ENCODE measurements at places on chromosomes 2 and 18.

- DNase-seq: no peak
Observed at GRCh38 chr18:61199171-61199848, 133.9 kb upstream of the CDH20 start.

DNA sequence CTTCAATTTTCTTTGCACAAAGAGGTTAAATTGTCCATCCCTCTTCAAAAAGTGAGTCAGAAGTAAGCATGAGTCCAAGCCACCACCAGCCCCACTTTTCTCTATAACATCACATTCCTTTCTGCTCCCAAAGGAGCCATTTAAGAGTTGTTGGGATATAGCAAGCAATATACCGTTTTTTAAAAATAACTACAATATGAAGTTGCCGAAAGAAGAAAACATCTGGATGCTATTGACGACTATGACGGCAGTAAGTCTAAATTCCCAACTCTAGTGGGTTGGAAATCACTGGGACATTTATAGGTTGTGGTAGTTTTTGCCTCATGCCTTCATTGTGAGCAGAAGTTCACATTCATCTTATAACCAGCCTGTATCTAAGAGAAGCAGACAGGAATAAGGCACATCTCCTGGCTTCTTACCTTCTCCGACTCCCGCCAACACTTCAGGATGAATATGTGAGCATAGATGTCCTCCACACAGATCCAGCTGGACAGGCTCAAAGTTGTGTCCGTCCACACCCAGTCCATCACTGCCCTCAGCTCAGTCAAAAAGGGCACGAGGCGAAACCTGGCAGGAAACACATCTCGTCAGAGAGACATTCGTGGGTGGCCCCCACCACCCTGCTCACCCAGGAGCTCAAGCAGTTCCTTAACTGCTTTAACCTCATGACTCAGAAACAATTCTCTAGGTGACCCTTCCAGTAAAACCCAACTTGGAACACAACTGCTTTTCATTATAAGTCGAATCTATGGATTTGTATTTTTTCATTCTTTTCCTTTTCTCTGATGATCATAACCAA, 163.6 kb downstream of the NAPG start:
- DNase-seq: peak; percentile 4

- no peak for DNase-seq
Observed at GRCh38 chr2:171327043-171327496, 106.7 kb downstream of the METTL8 start.

DNA sequence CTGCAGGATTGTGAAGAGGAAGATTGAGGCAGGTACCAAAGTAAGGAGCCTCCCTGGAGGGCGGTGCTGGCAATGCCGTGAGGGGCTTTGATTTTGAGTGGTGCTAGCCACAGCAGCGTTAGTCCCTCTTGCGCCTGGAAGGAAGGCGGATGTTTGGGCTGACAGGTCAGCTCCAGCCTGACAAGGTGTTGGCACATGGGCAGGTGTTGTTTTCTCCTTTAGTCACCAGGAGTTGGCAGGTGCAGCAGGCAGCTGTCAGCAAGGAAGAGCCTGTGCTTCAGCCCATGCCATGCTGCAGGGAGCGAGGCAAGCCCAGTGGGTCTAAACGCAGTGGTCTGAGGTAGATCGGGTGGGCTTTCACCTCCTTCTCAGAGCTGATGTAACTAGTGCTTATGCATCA, 8.5 kb downstream of the SEC11C start:
- no peak for DNase-seq

- DNase-seq: no peak
Observed at GRCh38 chr2:229520691-229521096, 193.7 kb downstream of the DNER start.

DNA sequence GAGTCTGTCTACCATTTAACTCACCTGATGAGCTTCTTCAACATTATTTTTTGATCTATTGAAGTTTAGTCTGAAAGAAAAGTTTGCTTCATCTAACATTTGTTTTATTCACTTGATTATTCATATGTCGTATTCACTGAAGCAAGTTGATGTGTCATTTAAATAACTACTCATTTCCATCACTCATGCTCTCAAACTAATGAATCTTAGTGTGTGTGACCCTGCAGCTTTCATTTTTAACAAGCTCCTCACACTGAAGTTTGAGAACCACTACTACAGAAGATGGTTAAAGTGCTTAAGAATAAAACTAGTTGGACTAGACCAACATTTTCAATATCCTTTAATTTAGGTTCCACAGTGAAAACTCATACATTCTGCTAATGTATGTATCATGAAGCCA, 1.8 kb upstream of the ABI2 start:
- no peak for DNase-seq

DNA sequence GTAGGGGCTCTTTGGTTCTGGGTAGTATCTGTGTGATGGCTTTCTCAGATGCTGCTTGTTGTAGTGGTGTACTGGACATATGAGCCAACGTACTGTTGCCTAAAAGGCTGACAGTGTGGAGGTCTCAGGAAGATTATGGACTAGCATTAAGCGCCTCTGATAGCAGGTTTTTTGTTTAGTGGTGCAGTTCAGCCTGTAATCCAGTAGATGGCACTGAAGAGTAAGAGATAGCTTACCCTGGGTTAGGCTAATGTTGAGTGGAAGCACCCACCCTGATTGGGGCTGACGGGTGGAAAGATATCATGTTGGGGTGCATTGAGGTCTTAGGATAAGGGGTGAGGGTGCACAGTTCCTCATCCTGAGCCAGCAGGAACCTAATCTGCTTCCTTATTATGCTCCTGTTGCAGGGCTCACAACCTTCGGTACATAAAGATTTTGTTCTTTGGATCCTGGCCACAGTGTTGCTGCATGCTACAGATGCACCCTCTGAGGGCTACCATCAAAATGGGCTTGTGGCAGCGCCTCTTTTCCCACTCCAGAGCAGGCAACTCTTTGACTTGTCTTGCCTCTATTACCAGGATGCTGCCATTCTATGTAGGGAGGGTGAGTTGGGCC, 79.6 kb downstream of the MSTN start:
- no peak for DNase-seq

DNA sequence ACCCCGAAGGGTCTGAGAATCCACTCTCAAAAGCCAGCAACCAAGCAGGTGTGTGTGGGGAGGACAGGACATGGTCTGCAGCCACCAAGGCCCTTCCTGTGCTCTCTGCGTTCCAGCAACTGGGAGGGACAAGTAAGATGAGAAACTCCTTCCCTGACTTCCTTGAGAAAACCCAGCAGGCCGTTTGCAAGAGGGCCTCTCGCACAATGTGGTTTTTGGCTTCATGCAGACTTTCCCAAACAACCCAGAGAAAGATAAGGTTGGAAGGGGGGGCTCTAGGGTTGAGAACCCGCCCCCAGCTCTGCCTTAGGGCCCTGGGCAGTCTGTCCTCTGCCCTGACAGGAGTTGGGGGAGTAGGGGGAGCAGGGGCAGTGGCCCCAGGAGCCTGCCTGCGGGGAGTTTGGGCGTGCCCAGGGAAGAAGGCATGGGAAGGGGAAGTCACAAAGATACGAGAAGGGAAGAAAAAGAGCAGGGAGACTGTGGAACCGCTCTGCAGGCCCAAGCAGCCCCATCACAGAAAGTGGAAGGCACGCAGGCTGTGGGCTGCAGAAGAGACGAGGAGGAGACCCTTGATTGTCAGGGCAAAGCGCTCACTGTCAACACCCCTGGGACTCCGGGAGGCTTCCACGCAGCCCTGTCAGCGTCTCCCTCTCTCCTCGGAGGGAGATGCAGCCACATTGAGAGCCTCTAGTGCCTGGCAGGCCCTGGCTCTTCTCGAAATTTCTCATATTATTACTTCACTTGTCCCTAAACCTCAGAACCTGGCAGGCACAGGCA, 99.8 kb downstream of the SMAD7 start:
- DNase-seq: no peak

DNA sequence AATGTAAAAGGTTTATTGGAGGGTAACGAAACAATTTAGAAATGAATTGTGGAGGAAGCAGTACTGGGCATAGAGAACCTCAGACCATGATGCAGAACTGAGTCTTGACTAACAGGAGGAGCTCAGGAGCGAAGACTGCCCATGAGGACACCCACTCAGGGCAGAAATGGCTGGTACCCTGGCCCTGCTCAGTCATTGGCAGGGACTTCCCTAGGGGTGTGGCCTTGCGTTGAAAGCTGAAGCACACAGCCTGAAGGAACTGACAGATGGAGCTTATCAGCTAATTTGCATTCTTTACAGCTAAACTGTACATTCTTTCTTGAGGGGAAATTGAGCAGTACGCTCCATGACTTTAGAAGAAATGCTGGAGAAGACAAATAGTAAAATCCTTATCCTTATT, 57.1 kb downstream of the PDK1 start:
- no peak for DNase-seq

- no peak for DNase-seq
Observed at GRCh38 chr2:8064603-8065002, 617.3 kb upstream of the ID2 start.

GRCh38 chr18:26405190-26405801, 143.1 kb downstream of the KCTD1 start:
- DNase-seq: no peak

DNA sequence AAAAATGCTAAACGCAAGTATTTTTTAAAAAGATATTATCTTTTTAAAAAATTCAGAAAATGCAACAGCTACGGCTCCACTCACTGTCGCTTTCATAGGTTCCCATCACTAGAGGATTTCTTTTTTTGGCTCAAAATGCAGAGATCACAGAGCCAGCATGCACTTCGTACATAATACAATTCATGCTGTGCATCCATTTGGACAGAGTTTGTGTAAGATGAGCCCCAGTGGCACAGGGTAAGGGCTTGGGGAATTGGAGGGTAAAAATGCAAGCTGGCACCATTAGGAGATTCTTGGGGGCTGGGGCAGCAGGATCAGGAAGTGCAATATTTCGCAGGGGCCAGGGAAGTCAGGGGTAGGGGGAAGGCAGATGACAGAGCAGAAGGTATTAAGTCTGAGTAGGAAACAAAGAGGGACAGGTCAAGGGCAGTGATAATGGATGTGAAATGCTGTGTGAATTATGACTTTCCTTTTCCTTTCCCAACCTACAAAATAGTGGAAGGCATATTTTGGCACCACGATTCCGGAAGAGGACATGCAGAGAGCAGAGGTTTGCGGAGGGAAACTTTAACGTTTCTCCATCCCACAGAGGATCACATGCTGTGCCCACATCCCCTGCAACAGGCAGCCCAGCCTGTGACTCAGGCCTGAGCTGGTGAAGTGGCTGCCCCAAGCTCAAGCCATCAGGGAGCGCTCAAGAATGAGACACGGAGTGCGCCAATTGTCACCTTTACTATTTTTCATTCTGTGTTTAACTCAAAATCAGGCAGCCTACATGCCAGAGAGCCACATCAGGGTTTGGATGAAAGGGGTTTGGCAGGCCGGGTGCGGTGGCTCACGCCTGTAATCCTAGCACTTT, 4.7 kb downstream of the CAPG start:
- DNase-seq: peak; percentile 55

GRCh38 chr2:216113572-216113971, 4.4 kb downstream of the XRCC5 start:
- no peak for DNase-seq

DNA sequence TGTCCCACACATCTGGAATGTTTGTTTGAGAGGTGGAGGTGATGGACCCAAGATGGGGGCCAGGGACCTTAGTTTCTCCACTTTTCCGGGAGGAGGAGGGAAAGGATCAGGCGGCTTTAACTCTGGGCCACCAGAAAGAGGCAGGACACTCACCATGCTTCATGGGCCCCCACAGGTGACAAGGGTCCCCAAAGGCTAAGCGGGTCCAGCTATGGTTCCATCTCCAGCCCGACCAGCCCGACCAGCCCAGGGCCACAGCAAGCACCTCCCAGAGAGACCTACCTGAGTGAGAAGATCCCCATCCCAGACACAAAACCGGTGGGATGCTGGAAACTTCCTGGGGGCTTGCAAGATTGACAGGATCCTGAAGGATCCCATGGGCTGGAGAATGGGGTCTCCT, 712 bp downstream of the SLC11A1 start:
- DNase-seq: no peak

GRCh38 chr2:174072069-174072468, 106.9 kb upstream of the SP3 start:
- DNase-seq: no peak

- DNase-seq: no peak
Observed at GRCh38 chr18:27762054-27762453, 414.9 kb downstream of the CDH2 start.

Measured in AG09309 (cell line).